ENCODE measurements at places on chromosomes 12 and 14. TPM values are rescaled to one million over a fixed set of nuclear protein-coding genes. Genes with fewer than 3 reads are reported as not detected.

GRCh38 chr14:39680777-39681176 lies 248.5 kb upstream of the FBXO33 start:
- no peak for DNase-seq
- no peaks in the 10 kb centered on the region for H3K36me3 ChIP-seq
- H3K4me3 ChIP-seq: no peak overlapping the region

- no peak overlapping the region for H3K4me3 ChIP-seq
- H3K27me3 ChIP-seq: no peaks in the 10 kb centered on the region
- H3K27ac ChIP-seq: no peak overlapping the region
- DNase-seq: no peak
- no peaks in the 10 kb centered on the region for H3K4me1 ChIP-seq
Measured at GRCh38 chr12:18391151-18391550, 129.8 kb downstream of the PIK3C2G start.

- no peaks in the 10 kb centered on the region for H3K27me3 ChIP-seq
- H3K4me1 ChIP-seq: no peaks in the 10 kb centered on the region
- H3K27ac ChIP-seq: no peak overlapping the region
- DNase-seq: no peak
- H3K4me3 ChIP-seq: no peak overlapping the region
Measured at GRCh38 chr14:51607711-51608110, 44.0 kb upstream of the FRMD6 start.

The KRT78 gene
- not detected for polyA plus RNA-seq

DNA sequence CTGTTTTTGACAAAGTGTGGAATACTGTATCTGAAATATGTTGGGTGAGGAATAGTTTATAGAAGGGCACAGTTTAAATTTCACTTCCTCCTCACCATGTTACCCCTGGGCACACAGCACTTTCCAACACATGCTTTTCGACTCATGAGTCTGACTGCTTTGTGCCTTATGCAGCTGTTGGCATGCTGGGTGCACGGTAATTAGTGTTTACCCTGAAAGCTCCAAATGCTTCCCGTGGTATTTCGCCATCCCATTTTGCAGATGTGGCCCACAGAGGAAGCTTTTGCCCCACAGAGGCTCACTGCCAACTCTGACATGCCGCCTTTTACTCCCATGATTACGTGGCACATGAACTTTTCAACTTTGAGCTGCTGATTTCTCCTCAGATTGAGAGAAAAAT lies 168.6 kb downstream of the PRKCH start:
- H3K27ac ChIP-seq: peak overlapping the region; percentile 49
- no peaks in the 10 kb centered on the region for H3K27me3 ChIP-seq
- no peak overlapping the region for H3K4me3 ChIP-seq

GRCh38 chr14:31930070-31930469 lies 147.0 kb upstream of the ARHGAP5 start:
- no peak overlapping the region for H3K27ac ChIP-seq
- peaks cover 25% of the 10 kb centered on the region for H3K4me1 ChIP-seq
- no peak overlapping the region for H3K4me3 ChIP-seq
- no peaks in the 10 kb centered on the region for H3K36me3 ChIP-seq
- no peaks in the 10 kb centered on the region for H3K27me3 ChIP-seq
- DNase-seq: no peak

DNA sequence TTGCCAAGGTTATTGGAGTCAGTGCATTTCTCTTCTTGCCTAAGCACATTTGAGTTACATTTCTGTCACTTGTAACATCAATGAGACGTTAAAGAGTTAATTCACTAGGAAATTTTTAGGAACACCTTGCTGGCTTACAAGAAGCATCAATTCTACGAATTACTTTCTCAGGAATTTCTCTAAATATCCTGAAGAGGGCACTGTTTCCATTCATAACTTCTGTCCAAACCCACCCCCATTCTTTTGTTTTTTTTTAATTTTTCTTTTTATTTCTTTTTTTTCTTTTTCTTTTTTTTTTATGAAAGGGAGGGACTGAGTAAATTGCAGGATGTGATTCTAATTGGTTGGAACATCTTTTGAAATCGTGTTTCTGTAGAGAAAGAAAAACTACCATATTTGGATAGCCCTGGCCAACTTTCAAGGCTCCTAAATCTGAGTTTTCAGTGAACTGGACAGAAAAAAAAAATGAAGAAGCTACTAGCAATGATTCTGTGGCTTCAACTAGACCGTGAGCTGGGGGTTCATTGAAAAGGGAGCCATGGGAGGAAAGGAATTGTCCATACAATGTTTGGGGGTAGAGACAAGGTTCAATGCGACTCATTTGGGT lies 285.3 kb downstream of the DAD1 start:
- no peaks in the 10 kb centered on the region for H3K36me3 ChIP-seq
- H3K4me3 ChIP-seq: no peak overlapping the region
- DNase-seq: no peak
- H3K27ac ChIP-seq: no peak overlapping the region

GRCh38 chr12:125092872-125093680 lies 27.8 kb downstream of the AACS start:
- no peaks in the 10 kb centered on the region for H3K4me1 ChIP-seq
- peak; percentile 35 for DNase-seq
- no peak overlapping the region for H3K27ac ChIP-seq
- H3K36me3 ChIP-seq: no peaks in the 10 kb centered on the region
- no peak overlapping the region for H3K4me3 ChIP-seq

The INHBC gene
- polyA plus RNA-seq: 0.05 TPM

DNA sequence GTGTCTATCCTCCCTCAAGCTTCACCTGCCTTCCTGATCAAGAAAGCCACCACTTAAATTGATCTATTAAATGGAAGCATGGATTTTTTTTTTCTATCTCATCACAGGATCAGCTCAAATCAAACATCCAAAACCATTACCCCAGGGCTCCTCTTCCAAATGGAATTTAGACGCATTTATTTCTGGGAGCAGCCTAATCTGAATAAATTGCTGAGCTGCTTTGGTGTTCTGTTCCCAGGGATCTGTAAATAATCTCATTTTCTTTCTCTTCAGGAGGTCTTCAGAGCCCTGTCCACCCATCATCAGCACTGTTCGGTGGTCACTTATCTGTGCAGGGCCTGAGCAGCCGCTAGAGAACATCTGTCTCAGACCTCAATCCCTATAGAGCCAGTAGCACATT lies 695.4 kb upstream of the TMEM132C start:
- no peak overlapping the region for H3K27ac ChIP-seq
- H3K4me1 ChIP-seq: no peaks in the 10 kb centered on the region
- H3K27me3 ChIP-seq: peaks cover 2% of the 10 kb centered on the region
- H3K36me3 ChIP-seq: no peaks in the 10 kb centered on the region

The KRT77 gene
- polyA plus RNA-seq: 0.01 TPM

GRCh38 chr14:36238666-36239363 lies 62.3 kb upstream of the PTCSC3 start:
- H3K4me1 ChIP-seq: no peaks in the 10 kb centered on the region
- no peak for DNase-seq

DNA sequence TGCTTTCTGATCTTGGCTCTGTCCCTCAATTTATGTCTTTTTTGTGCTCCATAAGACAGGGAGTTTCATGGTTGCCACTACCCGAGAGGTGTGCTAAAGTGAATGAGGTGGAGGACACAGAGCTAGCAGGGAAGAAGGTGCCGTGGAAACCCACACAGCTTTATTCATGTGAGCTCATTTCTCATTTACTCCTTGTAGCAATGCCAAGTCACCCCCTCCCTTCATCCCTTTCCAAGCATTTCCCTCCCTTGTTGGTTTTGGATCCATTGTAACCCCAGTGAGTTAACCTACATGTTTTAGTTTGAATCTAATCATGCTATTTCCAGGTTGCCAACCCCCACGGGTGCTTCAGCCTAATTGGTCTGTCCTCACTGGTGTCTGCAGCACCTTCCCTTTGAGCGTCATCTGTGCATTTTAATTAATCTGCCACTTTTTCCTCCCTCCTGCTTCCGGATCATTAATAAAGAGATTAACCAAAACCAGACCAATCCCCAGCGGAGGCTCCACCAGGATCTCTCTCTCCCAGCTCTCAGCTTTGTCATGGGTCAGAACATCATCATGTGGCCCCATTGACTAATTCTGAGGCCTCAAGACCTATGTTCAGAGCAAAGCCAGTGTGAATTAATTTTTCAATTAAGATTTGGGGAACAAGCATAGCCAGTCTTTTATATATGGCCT lies 56.2 kb downstream of the NTF3 start:
- H3K27me3 ChIP-seq: no peaks in the 10 kb centered on the region
- no peak for DNase-seq
- no peaks in the 10 kb centered on the region for H3K4me1 ChIP-seq

DNA sequence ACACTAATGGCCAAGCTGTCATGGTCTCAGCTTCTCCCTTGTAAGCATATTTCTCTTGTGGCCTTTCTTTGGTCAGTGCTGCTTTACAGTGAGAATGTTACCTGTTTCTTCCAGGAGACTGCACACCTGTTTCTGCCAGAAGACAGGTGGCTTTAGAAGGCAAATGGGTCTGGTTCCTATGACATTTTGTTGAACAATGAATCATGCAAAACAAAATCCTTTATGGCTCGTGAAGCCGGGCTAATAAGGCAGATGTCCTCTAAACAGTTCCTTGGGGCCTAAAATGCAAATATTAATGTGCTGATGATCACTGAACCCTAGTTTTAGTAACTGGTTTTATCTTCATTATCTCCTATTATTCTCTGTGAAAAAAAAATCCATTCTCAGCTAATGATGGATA lies 927.6 kb downstream of the GALC start:
- H3K4me3 ChIP-seq: no peak overlapping the region
- no peaks in the 10 kb centered on the region for H3K36me3 ChIP-seq
- DNase-seq: no peak
- H3K27ac ChIP-seq: no peak overlapping the region

The SPPL3 gene
- 11.6 TPM for polyA plus RNA-seq

GRCh38 chr14:50542941-50543418 lies 10.6 kb upstream of the MAP4K5 start:
- H3K4me3 ChIP-seq: no peak overlapping the region
- no peaks in the 10 kb centered on the region for H3K27me3 ChIP-seq
- no peaks in the 10 kb centered on the region for H3K36me3 ChIP-seq
- H3K27ac ChIP-seq: peak overlapping the region; percentile 43

DNA sequence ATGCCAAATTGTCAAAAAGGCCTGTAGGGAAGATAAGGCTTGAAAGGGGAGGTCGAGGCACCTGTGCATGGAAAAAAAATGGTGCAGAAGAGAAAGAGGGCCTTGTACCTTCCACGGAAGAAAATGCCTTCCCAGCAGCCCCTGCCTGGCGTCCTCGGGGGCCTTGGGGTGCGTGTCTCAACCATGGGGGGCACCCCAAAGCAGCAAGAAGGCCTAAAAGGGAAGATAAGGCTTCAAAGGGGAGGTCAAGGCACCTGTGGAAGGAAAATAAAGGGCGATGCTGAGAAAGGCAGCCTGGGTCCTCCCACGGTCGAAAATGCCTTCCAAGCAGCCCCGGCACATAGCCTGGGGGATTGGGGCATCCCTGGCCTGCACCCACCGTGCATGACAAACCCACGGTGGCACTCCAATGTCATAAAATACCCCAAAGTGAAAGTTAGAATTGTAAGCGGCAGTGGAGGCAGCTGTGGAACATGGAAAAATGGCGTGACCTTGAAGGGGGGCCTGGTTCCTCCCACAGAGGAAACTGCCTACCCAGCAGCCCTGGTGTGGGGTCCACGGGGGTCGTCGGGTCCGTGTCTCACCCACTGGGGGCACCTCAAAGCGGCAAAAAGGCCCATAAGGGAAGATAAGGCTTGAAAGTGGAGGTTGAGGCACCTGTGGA lies 275.0 kb downstream of the ALG10 start:
- no peaks in the 10 kb centered on the region for H3K36me3 ChIP-seq
- no peaks in the 10 kb centered on the region for H3K4me1 ChIP-seq
- DNase-seq: peak; percentile 7
- no peak overlapping the region for H3K4me3 ChIP-seq

Measured in psoas muscle (tissue), 8 donors.